CD4-positive, alpha-beta T cell treated with Interleukin-10 for 1 hour (primary cell): ENCODE measurements at places on chromosomes 11 and 22.

DNA sequence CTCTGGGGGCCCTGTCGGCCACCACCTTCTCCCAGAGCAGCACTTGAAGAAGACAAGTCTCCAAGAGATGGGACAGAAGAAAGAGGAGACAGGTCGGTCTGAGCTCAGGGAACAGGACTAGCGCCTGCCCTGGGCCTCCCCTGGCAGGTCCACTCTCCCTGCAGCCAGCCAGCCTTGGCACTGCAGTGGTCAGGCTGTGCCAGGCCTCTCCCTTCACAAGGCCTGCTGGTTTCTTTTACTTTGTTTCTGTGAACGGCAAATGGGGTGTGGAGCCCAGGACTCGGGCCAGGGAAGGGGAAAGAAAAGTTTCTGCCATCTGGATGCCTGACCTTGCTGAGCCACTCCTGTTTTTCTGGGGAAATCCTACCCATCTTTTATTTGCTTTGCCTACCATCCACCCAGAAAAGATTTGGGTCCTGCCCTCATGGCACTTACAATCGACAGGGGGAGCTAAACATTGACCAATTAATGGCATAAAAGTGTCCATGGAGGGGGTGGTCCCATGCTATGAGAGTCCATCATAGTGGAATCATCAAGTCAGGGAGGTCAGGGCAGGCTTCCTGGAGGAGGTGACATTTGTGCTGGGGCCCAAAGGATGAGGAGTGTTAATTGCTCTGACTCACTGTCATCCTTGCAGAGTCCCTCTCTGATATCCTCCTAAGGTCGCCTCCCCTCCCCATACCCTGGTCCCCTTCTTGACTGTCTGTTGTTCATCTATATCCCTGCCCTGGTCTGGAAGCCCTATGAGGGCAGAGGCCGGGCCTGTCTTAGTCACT, 65.2 kb downstream of the NFAM1 start:
- no peak for DNase-seq

DNA sequence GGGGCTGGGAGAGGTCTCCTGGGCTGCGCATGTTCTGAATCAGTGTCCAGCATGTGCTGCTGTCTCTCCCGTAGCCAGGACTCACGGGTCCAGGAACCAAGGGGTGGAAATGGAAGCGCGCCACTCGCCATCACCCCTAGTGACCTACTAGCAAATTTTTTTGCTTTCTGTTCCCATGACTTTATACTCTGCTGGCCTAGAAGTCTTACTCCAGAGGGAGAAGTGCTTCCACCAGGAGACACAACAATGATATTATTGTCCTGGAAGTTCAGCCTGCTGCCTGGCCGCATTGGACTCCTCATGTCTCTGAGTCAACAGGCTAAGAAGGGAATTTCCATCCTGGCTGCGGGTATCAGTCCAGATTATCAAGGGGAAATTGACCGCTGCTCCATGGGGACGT, 729.7 kb downstream of the BRD1 start:
- DNase-seq = no peak

GRCh38 chr11:114367244-114367957, 32.9 kb downstream of the C11orf71 start:
- DNase-seq = no peak

DNA sequence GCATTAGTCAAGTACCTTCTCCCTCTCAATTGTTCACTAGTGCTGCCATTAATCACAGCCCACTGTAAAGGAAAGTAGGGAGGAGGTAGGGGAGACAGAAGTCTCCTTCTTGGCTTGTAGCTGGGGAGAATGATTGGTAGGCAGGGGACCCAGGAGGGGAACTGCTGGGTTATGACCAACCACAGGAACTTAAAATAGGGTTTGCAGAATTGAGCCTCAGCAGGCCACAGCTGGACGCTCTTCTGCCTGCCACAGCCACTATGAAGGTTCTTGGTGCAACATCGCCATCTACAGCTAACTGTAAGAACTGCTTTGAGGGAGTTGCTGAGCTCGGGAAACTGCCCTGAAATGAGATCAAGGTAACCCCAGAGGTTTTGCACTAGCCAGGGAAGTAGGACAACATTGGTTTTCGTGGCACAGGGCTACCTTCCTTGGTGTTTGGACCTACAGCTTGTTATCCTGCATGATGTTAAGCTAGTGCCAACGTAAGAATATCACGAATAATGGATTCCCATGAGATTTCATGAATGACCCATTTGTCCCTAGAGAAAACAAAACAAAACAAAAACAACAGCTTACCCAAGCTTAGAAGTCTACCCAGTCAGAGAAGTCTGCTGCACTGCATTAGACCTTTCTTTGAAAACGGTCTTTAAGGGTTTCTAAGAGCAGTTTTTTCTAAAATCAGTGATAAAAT, 787.1 kb upstream of the API5 start:
- DNase-seq = peak; percentile 2

GRCh38 chr22:43883012-43883661, 8.7 kb downstream of the PNPLA5 start:
- DNase-seq = peak; percentile 52

DNA sequence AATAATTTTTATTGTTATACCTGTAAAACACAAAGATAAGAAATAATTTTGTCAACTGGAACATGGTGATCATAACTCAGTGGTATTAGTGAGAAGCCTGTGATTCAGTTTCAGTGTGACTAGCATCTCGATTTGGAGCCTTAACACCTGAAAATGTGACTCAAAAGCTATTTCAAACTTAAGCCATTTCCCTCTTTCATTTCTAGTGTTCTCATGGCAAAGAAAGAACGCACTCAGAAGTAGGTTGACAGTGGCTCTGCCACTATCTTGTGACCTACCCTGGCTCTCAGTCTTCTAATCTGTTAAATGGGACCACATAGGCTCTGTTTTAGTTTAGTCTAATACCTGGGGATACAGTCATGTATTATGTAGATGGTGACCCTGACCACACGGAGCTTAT, 62.7 kb downstream of the ISX start:
- no peak for DNase-seq

- DNase-seq = no peak
Measured at GRCh38 chr11:19651653-19652052, 61.0 kb upstream of the NAV2 start.

GRCh38 chr22:43878831-43879550, 12.8 kb downstream of the PNPLA5 start:
- no peak for DNase-seq

GRCh38 chr22:19199479-19199878, 20.9 kb upstream of the SLC25A1 start:
- no peak for DNase-seq

GRCh38 chr11:112307616-112308015, 47.0 kb upstream of the PLET1 start:
- DNase-seq = no peak

- DNase-seq = no peak
Measured at GRCh38 chr22:36296690-36297089, 43.8 kb downstream of the APOL1 start.

DNA sequence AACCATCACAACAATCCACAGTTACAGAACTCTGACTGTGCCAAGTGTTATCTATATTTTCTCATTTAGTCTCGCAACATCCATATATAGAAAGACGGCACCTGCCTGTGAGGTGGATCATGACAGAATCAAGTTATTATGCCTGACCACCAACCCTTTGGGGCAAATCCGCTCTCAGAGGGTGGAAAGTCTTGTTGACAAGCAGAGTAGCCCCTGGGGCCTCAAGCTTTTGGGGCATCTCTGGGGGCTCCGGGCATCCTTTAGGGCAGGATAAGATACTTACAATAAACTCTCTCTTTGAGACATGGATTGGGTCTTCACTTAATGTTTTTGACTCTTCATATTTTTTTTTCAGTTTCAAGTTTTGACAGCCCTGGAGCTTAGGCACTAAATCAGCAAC, 150.5 kb upstream of the NAV2 start:
- no peak for DNase-seq

GRCh38 chr22:36208162-36208765, 6.7 kb upstream of the APOL4 start:
- no peak for DNase-seq

- no peak for DNase-seq
Measured at GRCh38 chr11:74846770-74847169, 98.1 kb downstream of the RNF169 start.

DNA sequence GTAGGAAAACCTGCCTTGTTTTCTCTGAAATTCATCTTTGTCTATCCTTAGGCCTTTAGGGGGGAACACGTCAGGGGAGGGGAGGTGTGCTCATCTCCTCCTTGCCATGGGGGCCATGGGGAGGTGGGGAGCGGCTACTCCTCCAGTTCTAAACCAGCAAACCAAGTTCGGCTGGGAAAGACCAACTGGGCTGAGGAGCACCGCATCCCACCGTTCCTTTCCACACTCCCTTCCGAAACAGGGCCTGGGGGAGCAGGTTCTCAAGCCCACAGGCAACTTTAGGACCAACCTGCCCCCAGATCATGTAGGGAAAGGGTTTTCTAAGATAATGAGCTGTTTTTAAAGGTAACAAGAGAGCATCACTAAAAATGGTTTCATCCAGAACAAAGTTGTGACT, 77.5 kb upstream of the PITPNB start:
- no peak for DNase-seq

DNA sequence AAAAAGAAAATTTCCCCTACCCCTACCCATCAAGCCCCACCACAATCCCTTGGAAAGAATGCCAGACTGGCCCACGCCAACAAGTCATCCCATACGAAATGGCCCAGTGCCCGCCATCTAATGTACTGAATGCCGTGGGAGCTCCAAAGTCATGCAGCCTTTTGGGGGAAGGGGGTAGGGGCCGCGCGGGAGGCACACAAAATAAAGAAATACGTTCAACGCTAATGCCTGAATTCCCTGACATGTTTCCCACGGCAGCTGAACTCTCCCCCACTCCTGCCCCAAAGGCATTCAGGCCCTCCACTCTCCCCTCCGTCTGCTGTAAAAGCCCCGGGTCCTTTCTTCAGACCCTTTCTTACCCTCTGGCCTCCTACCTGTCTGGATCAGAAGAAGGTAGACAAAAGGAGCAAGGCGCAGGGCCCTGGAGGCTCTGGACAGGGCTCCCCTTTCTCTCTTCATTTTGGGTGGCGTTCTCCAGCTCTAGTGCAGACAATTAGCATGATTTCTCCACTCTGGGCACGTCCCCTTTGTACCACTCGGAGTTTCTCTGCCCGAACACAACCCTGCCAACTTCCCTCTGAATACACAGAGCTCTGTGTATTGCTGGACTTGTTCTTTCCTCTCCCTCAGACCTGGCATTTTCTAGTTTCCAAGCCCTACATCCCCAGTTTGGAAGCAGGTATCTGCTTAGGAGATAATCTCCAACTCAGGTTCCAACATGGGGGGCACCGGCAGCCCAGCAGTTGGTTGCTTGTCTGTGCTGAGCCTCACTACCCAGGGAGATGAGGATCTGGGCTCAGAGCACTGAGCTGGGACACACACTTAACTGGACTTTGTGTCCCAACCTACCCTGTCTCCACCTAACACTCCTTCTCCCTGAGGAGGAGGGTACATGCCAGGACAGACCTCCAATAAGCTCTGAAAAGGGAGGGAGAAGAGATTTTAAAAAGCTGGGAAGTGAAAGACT, at the start of gene HEPACAM:
Gene HEPACAM, minus strand, starts transcription at position 500 of the 967 bp plus-strand sequence. Its CDS starts 41 bp downstream, at position 459.
- no peak for DNase-seq

DNA sequence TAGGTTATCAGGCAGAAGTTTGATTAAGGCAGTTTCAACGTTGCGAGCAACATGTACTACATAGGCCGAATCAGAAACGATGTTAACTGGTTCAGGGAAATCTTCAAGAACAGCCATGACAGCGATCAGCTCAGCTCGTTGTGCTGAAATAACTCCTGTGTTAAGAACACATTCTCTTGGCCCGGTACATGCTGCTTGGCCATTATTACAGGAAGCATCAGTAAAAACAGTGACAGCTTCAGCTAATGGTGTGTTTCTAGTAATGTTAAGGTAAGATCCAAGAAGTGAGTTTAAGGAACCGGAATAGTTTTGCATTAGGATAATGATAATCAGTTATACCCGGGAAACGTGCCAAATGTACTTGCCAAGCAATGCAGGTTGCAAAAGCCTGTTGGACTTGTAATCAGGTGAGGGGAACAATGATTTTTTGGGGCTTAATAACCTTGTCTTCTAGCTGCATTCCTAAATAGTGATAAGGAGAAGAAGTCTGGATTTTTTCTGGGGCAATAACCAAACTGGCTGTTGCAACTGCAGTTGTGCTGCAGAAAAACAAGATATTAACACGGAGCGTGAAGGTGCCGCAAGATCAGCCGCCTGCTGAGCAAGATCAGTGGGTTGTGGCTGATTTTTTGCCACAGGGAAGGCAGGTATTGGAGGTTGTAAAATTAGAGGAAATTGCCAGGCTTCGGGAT, 14.3 kb downstream of the OR52K1 start:
- DNase-seq = no peak

DNA sequence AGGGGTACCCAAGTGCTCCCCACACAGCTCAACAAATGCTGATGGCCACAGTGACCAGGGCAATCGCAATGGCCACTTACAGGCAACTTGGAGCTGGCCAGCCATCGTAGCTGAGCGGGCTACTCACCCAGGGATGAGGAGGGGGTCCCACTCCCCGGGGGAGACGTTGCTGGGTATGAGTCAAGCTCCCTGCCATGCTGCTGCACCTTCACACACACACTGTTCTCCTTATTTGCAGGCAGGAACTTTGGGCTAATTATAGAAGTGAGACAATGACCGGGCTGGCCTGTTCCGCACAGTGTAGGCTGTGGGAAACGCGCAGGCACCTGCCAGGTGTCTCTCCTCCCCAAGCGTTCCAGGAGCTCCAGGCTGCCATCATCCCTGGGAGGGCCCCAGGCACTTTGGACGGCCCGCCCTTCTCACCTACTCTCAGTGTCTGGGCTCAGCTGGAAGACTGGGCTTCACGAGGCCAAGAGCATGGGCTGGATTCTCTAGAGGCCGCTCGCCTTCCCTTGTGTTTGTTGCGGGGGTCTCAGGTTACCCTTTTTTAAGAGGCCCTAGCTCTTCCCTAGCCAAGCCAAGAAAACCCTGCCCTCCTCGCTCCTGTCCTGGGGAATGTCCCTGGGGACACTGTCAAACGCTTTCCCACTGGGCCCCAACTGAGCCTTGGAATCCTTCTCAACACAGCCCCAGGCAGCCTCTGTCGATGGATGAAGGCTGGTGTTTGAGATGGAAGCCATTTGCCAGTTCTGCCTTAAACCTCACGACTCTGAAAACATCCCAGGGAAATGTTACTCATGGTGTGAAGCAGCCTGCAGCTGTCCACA, 73.0 kb downstream of the RTL6 start:
- DNase-seq = no peak

DNA sequence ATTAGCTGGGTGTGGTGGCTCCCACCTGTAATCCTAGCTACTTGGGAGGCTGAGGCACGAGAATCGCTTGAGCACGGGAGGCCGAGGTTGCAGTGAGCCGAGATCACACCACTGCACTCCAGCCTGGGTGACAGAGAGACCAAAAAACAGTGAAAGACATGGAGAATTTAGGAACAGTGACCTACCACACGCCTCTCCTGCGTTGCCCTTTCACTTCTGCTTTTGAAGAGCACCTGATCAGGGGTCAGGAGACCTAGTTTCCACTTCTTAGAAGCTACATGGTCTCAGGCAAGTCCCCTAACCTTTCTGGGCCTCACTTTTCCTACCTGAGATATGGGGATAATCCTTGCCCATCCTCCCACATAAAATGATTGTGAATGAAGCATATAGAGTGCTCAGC, 12.2 kb downstream of the SLC35C1 start:
- no peak for DNase-seq

GRCh38 chr11:105273660-105274280, 134.2 kb upstream of the CARD18 start:
- DNase-seq = no peak

- DNase-seq = no peak
Measured at GRCh38 chr11:28526406-28526751, 418.2 kb downstream of the METTL15 start.
